ENCODE measurements at places on chromosomes 5 and 9.

- no peak for DNase-seq
Measured at GRCh38 chr5:14405267-14405666, 176.3 kb upstream of the OTULINL start.

DNA sequence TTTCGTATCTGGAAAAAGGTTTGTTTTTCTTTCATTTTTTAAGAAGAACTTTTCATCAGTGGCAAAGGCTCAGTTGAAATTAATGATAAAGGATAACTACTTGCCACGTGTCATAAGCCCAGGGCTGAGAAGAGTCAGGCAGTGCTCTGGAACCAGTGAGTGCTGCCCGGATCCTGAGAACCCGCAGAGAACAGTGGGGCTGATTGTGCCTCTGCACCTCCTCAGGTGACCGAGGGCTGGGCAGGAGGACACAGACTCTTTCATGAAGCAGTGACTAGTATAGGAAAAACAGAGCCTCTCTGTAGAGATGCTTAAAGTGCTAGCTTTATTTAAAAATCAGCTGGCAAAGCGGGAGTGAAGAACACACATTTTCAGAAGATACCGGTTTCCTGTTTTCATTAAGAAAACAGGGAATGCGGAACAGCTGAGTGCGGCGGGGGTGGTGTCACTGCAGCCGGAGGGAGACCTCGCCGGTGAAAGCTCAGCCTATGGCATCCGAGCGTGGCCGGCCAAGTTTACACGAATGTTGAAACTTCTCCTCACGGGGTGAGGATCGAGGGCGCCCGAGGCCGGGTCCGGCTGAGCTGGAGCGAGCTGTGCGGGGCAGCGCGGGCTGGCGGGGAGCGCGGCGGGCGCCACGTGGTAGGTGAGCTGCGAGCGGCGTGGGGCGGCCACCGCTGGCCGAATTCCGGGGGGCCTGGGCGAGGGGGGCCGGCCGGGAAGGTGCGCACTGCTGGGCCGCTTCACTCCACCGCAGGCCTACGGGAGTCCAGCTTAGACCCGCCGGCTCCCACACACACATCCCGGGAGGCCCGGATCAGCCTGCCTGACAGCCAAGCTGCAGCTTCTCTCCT is 134.7 kb upstream of the DMRT1 start:
- peak; percentile 66 for DNase-seq

DNA sequence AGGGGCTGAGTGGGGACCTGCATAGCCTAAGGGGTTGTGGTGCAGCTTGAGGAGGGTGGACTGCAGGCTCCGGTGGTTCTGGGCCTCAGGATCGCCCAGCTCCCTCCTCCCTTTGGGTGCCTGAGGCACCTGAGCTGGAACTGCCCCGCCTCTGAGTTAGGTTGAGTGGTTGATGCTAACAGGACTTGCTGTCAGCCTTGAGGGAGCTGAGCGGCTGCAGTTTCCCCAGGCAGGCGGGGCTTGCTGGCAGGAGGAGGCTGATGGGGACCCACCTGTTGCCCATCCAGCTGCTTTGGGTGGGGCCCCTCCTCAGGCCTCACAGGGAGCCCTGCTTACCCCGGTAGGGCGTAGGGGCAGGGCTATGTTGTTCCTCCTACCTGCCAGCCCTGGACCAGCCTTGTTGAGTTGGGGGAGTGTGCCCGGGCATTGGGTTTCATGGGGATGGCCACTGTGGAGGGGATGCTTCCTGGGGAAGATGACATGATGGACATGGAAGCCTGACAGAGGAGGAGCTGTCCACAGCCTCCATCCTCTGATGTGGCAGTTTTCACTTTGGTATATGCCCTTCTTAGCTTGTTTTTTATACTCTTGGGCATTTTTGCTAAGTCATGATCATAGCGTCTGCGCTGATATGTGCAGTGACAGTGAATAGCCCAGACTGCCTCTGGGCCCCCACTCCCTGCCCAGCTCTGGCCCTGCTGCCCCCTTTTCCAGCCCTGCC is 14.3 kb downstream of the WNK2 start:
- no peak for DNase-seq

- DNase-seq, result no peak
Measured at GRCh38 chr5:133938929-133939328, 29.5 kb downstream of the C5orf15 start.

DNA sequence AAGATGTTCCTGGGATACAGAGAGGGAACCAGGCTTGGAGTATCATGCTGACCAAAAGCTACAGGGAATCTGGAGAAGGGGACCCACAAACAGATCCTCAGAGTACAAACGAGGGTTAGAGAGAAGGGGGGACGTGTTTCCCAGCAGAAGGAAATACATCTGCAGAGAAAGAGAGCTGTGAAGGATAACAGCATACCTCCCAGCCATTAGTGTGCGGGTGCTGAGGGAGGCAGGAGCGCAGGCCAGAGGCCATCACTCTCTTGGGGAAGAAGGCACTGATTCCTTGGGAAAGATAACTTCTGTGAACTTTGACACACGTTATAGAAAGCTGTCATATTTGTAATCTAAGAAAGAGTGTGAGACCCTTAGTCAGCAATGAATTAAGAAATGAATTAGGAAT is 96.9 kb downstream of the KCNN2 start:
- no peak for DNase-seq

DNA sequence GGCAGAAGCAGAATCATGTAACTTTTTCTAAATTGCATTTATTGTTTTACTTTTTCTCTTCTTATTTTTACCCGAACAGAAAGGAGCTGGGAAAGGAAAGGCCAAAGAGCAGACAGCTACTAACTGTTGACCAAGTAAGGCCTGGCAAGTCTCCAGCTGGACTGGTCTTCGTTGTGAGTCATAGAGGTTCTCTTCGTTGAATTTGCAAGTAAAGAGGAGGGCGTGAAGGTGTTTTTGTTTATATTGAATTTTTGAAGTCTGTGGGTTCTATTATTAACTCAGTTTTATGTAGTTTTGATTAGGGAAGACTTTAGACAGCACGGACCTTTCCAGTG is 416.5 kb upstream of the CCNH start:
- no peak for DNase-seq

GRCh38 chr9:3027210-3027609 is 183.3 kb upstream of the PUM3 start:
- no peak for DNase-seq

DNA sequence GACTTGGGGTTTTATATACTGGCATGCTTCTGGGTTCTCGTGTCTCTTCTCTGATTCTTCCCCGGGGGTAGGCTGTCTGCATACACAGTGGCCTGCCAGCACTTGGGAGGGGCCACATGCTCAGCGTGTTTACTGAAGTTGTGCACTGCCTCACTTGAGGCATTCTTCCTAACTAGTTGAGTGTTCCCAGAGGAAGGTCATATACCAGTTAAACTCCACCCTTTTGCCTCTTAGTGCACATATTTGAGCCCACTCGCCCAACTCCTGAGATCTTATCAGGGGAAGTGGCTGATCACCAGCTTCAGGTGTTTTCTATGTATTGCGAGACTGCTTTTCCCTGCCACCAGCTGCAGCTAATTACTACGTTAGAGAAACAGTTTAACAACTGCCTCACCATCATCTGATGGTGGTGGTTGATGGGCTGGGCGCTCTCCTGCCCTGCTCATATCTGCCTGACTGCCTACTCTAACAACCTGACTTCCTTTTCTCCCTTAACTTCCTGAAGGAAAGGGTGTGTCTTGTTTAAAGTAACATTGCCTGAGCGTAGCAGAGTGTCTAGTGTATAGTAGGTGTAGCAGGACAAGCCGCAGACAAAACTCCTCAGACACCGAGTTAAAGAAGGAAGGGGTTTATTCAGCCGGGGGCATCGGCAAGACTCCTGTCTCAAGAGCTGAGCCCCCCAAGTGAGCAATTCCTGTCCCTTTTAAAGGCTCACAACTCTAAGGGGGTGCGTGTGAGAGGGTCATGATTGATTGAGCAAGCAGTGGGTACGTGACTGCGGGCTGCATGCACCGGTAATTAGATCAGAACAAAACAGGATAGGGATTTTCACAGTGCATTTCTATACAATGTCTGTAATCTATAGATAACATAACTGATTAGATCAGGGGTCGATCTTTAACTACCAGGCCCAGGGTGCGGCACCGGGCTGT is 60.1 kb upstream of the CLINT1 start:
- no peak for DNase-seq

DNA sequence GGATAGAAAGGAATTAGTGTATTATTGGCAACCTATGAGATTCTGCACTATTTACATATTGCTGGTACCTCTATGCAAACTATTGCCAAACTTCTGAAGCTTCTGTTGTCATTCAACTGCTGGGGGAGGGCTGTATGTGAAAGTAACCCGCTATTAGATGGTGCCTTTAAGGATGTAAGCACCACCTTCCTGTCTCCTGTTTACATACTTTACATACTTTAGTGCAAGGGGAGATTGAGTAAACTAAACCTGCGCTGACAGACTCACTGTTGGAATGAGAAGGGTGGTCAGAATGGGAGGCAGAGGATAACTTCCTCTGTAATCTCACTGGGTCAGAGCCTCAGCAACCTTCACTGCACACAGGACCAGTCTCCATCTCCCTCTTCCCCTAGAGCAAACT is 123.8 kb downstream of the NR3C1 start:
- no peak for DNase-seq

DNA sequence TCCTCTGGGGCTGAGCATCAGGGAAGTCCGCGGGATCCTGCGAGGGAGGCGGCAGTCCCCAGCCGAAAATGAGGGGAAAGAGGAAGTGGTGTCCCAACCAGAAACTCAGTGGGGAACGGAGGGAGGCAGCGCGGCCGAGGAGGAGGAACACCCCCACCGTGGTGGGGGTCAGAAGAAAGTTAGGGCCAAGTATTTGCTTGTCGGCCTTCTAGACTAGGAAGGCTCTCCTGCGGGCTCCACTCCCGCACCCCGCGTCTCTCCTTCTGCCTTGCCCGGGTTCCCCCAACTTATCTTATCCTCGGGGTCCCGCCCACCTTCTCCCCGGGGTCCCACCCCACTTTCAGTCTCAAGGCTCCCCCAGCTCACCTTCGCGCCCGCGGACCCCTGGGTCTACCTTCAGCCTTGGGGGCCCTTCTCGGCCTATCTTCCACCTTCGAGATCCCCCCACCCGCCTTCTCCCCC is 557 bp upstream of the PHF2 start:
- DNase-seq, result no peak

DNA sequence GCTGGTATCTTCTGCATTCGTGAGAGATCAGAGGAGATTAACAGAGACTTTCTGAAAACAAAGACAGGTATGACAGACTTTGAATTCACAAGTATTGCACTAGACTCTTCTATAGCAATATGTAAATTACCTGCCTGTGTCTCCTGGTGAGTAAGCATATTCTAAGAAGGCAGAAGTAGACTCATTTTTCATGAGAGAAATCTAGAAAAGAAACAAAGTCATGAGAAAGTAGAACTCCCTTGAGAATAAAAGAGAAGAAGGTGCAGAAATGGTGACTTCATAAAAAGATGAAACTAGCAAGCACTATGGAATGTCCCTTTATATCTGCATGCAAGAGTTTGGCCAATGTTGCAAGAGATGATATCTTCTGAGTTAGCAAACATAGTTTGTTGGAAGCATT is 419.8 kb downstream of the DMRT2 start:
- DNase-seq, result no peak

GRCh38 chr5:142317173-142317572 is 7.6 kb downstream of the SPRY4 start:
- DNase-seq, result no peak

GRCh38 chr5:756171-756570 is 28.4 kb downstream of the ZDHHC11B start:
- DNase-seq, result no peak

GRCh38 chr9:9478741-9479140 is 1134.1 kb downstream of the PTPRD start:
- no peak for DNase-seq

DNA sequence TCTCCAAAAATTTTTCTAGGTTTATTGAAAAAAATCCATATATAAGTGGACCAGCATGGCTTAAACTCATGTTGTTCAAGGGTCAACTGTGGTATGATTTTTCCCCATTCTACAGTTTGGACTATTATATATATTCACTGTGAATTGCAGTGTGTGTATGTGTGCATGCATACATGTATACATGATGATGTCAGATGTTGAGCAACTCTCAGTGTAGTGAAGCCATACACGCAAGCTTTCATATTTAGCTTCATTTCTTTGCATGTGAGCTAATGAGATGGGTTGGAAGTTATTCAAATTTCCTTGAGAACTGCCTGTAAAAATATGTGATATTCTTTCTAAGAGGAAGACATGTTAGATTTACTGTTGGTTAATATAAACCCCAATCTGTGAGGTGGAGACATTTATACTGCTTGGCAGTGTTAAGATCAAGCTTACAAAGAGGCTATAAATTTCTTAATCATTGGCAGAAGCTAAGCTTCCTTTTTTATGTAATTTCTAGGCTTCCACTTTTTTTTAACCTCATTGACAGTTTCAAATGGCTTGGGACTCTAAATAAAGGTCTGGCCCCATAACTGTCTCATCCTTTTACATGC is 134.8 kb downstream of the GABRG2 start:
- no peak for DNase-seq

DNA sequence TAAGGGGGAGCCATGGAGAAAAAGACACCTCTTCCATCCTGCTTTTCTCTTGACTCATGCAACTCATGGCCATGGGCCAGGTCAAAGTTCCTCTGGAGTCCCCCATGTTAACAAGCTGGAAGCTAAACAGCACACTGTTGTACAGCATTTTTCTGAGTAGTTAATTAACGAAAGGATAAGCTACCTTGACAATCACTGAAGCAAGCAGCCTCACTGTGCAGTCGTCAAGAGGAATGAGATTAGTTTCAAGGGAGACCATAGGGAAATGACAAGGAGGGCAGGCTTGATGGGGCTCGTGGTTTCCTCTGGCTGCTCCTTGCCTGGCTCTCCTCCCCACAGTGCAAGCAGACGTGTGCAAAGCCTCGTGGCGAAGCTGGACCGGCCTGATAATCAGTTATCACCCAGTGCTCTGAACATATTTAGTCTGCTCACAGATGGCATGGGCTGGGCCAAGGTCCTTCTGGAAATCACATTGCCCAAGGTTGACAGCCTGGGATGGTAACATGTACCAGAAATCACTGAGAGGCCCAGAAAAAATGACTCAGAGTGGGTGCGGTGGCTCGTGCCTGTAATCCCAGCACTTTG is 209.5 kb downstream of the SLIT3 start:
- DNase-seq, result no peak

DNA sequence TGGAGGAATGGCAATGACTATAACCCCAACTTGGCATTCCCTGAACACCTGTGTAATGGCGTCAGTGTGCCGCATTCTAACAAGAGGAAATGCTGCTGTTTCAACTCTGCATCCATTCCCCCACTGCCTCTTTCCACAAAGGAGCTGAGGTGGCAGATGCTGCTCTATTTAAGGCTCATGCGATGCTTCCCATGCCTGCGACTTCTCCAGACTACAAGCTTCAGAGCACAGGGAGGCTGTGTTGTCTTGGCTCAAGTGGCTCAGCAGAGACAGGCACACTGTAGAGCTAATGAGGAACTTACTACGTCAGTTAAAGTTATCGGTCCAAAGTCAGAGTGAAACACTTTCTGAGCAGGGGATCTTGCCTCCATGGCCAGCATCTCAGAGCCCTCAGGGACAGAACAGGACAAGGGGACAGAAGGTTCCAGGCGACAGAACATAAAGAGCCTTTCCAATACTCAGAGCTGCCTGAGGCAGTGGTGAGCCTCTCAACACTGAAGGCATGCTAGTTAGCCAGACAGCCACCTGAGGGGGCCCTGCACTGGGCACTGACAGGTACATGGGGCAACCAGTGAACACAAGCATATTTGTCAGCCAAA is 21.8 kb downstream of the TNIP1 start:
- no peak for DNase-seq

Data from hypothalamus (tissue), 51 donors.